ENCODE measurements at places on chromosomes 2 and 18. TPM values are rescaled to one million over a fixed set of nuclear protein-coding genes. Genes with fewer than 3 reads are reported as not detected.

The PLCL1 gene
- 1.3 TPM for total RNA-seq

The CFAP65 gene
- total RNA-seq, result not detected

The MAP4K4 gene
- 84.5 TPM for total RNA-seq

The PDIA6 gene
- total RNA-seq, result 77.4 TPM

The MBD5 gene
- 51.4 TPM for total RNA-seq

The PTGR3 gene
- 37.2 TPM for total RNA-seq

The TRIM43 gene
- total RNA-seq, result not detected

The NCKAP5 gene
- not detected for total RNA-seq

The CFC1 gene
- total RNA-seq, result not detected

The LRRC30 gene
- total RNA-seq, result not detected

The SERPINB13 gene
- not detected for total RNA-seq

The LGALSL gene
- total RNA-seq, result 0.19 TPM

The PLGLB1 gene
- total RNA-seq, result 7.9 TPM

The NT5C1B gene
- not detected for total RNA-seq

The ZEB2 gene
- 17.8 TPM for total RNA-seq

The C2orf81 gene
- 3.7 TPM for total RNA-seq

The CCDC74B gene
- total RNA-seq, result 1.2 TPM

The PRLH gene
- total RNA-seq, result not detected

The SERPINB4 gene
- total RNA-seq, result not detected

The TMEM37 gene
- total RNA-seq, result not detected

The IL36B gene
- not detected for total RNA-seq

The UGT1A5 gene
- not detected for total RNA-seq

The COBLL1 gene
- total RNA-seq, result 0.17 TPM

The SLC5A6 gene
- total RNA-seq, result 31.6 TPM

The UGT1A8 gene
- total RNA-seq, result not detected

The KLHL30 gene
- not detected for total RNA-seq

The ACMSD gene
- total RNA-seq, result not detected

Measured in activated naive CD8-positive, alpha-beta T cell treated with anti-CD3 and anti-CD28 coated beads, Interleukin-2, amount 10 ng/mL, durations not matched to agents 7 days and 5 days (primary cell).